ENCODE measurements at places on chromosomes 5 and 9. TPM values are rescaled to one million over a fixed set of nuclear protein-coding genes. Genes with fewer than 3 reads are reported as not detected.

ELL2 gene
- 51.1 TPM for total RNA-seq

PCDHAC1 gene
- total RNA-seq = 0.16 TPM

NRARP gene
- not detected for total RNA-seq

GLRA1 gene
- not detected for total RNA-seq

BARX1 gene
- 0.09 TPM for total RNA-seq

TEX48 gene
- not detected for total RNA-seq

GCNT4 gene
- 2.5 TPM for total RNA-seq

PFN3 gene
- total RNA-seq = not detected

SLC36A2 gene
- total RNA-seq = not detected

IL31RA gene
- total RNA-seq = 0.72 TPM

FOXD4L3 gene
- not detected for total RNA-seq

NRG2 gene
- total RNA-seq = not detected

RPS23 gene
- total RNA-seq = 3,292 TPM

ELAVL2 gene
- total RNA-seq = 0.81 TPM

COL27A1 gene
- 2.1 TPM for total RNA-seq

LPAR1 gene
- 39.2 TPM for total RNA-seq

NPM1 gene
- total RNA-seq = 6,496 TPM

C1QTNF2 gene
- 2.0 TPM for total RNA-seq

GGTA1 gene
- total RNA-seq = 0.18 TPM

ORM2 gene
- total RNA-seq = not detected

AIF1L gene
- 0.45 TPM for total RNA-seq

TIMD4 gene
- not detected for total RNA-seq

IL7R gene
- 0.90 TPM for total RNA-seq

SLC34A3 gene
- total RNA-seq = not detected

LIFR gene
- total RNA-seq = 38.6 TPM

OTULINL gene
- total RNA-seq = 0.33 TPM

CORO2A gene
- 0.36 TPM for total RNA-seq

GADD45G gene
- total RNA-seq = 6.1 TPM

SPINK6 gene
- total RNA-seq = not detected

ANKRD55 gene
- total RNA-seq = not detected

TNC gene
- 8.3 TPM for total RNA-seq

TMEM215 gene
- not detected for total RNA-seq

GZMA gene
- total RNA-seq = not detected

LCN1 gene
- not detected for total RNA-seq

PCDHB5 gene
- 0.45 TPM for total RNA-seq

PCDHGB7 gene
- 22.1 TPM for total RNA-seq

IL3 gene
- total RNA-seq = not detected

COL5A1 gene
- 171 TPM for total RNA-seq

SLC26A2 gene
- 12.7 TPM for total RNA-seq

PCDHGB1 gene
- total RNA-seq = 3.1 TPM

OR1Q1 gene
- total RNA-seq = 0.81 TPM

GSN gene
- 253 TPM for total RNA-seq

Data from fibroblast of the aortic adventitia (primary cell).